ENCODE measurements at places on chromosomes 11 and 22.

DNA sequence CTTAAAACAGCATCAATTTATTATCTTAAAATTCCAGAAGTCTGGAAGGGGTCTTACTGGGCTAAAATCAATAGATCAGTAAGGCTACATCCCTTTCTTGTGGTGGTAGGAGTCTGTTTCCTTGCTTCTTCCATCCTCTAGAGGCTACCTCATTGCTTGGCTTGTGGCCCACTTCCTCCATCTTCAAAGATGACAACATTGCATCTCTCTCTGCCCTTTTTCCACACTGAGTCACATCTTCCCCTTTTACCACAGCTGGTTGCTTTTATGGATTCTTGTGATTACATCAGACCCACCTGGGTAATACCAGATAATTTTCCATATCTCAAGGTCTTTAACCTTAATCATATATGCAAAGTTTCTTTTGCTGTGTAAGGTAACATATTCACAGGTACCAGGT is 60.9 kb downstream of the GRIA4 start:
- DNase-seq: no peak

DNA sequence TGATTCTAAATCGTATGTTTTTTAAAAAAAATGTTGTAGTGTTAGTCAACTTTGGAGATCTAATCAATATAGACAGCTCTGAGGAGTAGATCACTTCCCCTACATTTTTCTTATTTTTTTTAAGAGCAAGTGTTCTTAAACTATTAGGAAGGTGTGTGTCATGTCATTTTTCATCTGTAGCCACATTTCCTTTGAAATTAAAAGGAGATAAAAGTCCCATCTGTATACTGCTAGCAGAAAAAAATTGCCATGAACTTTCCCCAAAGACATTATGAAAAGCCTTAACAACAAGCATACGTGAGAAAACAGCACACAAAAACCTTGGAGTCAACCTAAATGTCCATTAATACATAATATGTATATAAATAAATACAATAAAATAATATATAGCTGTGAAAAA is 286.6 kb downstream of the ETS1 start:
- DNase-seq: no peak

GRCh38 chr11:72238040-72238450 is 5.9 kb downstream of the PHOX2A start:
- peak; percentile 68 for DNase-seq

GRCh38 chr11:46987183-46987582 is 50.6 kb downstream of the CSTPP1 start:
- DNase-seq: no peak

- no peak for DNase-seq
Observed at GRCh38 chr11:119445379-119445778, 22.4 kb upstream of the THY1 start.

Measured in Caco-2 (cell line).